ENCODE measurements at places on chromosomes 11 and 22.

- DNase-seq: no peak
Measured at GRCh38 chr11:33214767-33215166, 42.4 kb upstream of the HIPK3 start.

DNA sequence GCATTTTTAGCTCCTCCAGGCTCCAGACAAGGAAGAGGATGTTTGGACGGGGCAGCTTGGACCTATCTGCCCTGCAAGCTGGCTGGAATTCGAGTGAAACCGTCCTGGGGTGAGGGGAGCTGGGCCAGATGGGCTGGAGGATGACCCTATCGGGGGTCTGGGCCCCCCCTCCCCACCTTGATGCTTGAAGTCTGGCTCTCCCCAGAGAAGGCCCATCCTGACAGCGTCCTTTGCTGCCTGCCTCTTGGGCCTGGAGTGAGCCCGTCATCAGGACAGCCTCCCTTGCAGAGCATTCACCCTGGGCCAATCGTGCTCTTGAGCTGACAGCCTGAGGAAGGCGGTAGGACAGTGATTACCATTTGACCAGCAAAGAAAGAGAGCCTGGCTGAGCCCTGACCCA lies 5.3 kb upstream of the PDGFB start:
- DNase-seq: no peak

GRCh38 chr11:29129844-29130243 lies 887.0 kb downstream of the KCNA4 start:
- no peak for DNase-seq

DNA sequence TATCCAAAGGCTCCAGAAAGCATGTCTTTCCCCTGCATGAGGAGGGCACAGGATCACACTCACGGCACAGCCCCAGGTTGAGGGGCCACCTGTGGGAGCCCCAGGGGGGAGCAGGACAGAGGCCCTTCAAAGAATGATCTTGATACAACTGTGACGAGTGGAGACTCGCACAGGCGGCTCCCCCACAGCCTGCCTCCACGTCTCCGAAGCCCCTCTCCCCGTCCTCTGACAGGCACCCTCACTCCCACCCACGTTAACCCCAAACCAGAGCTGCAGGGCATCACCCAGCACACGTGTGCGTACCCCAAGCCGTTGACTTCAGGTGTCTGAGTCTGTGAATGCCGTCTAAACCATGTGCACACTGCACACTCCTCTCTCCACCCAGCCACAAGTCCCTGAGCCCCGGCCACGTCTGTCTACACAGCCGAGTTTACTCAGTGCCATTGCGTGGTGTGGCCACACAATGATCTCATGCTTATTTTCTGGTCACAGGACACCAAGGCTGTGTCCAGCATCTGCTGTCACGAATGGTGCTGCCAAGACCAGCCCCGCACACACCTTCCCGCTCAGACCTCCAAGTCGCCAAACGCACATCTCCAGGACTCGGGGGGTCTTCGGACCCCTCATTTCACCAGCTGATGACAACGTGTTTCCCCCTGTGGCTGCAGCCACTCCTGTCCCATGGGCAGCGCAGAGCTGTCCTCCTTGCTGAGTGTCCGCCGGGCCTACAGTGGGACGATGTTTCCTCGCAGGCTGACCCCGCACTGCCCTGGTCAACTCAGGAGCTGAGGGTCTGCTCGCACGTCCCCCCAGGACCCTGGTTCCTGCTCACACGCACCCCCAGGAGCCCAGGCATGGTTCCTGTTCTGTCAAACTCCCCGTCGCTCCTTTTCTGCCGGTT lies 251.2 kb downstream of the BRD1 start:
- DNase-seq: no peak

DNA sequence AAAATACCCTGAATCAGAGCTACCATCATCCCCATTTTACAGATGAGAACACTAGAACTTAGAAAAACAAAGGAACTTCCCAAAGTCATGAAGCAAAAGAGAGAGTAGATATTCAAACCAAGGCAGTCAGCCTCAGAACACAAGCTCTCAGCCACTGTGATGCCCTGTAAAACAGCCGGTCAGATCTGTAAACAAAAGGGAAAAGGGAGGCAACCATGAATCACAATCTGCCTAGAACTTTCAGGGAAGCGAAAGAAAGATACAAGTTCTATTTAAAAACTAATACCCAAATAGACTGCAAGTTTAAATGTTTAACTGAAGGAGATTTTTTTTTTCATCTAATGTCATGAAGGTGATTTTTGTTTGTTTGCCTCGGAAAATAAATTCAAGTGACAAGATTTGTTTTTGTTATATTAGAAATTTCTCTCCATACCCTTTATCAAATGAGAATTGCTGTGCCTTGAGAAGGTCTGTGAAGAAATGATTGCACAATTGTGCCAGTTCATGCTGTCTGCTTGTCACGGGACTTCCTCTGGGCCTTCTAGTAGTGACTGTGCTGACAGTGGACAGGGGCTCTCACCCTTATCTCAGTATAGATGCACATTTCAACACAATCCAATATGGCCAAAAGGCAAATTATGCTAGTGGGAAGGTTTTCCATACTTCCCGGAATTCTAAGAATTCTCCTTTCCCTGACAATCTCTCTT lies 11.7 kb downstream of the SAA1 start:
- no peak for DNase-seq

GRCh38 chr22:48297296-48297695 lies 1530.4 kb downstream of the BRD1 start:
- no peak for DNase-seq

GRCh38 chr22:32926600-32926999 lies 125.1 kb downstream of the TIMP3 start:
- DNase-seq: no peak

- DNase-seq: no peak
Measured at GRCh38 chr11:72730243-72730642, 22.0 kb downstream of the ARAP1 start.

- no peak for DNase-seq
Measured at GRCh38 chr11:64320556-64320955, 2.6 kb downstream of the PRDX5 start.

GRCh38 chr22:29167032-29167911 lies 38.4 kb upstream of the EMID1 start:
- no peak for DNase-seq

GRCh38 chr22:31337178-31337577 lies 9.0 kb downstream of the PATZ1 start:
- no peak for DNase-seq

DNA sequence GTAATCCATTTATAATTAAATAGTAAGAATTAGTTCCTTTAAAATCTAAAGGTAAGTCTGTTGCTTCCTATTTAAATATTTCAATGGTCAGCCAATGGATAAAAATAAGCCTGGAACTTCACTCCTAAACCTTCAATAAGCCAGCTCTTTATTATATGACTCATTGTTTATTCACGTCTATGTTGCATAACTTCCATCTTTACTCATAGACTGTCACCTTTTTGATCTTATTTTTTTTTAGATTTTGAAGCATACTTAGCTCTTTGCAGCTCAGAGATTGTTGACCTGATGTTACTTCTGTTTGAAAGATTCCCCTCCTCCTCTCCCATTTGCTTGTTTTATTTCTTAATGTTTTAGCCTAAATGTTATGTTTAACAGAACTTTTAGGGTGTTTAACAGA lies 1571.2 kb upstream of the RAG2 start:
- no peak for DNase-seq

DNA sequence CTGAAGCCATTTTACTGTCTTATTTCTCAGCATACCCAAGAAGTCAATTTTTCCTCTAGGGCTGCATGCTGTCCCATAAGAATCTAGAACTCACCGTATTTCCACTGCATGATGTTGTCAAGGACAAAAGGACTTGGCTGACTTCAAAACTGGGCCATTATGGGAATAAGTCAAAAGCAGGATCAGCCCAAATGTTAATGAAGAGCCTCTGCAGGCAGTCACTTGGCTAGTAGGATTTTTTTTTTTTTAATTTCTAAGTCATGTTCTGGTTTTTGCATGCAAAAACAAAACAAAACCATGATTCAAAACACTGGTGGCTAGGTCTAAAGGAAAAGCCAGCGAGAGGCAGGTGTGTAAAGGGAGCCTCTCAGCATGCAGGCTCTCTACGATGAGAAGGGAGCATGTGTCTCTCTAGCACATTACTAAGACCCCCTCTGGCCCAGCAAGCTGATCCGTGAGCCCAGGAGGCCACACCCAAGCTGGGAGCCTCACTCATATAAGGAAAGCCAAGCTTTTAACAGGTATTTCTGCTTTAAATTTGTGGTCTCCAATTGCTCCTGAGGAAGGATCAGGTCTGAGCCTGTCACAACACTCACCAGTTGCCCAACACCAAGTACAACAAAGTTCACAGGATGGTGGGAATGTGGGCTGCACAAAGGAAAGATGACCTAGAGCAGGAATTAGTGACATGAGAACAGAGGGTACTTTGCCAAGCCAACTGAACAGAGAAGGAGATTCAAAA lies 21.4 kb upstream of the STK33 start:
- no peak for DNase-seq

DNA sequence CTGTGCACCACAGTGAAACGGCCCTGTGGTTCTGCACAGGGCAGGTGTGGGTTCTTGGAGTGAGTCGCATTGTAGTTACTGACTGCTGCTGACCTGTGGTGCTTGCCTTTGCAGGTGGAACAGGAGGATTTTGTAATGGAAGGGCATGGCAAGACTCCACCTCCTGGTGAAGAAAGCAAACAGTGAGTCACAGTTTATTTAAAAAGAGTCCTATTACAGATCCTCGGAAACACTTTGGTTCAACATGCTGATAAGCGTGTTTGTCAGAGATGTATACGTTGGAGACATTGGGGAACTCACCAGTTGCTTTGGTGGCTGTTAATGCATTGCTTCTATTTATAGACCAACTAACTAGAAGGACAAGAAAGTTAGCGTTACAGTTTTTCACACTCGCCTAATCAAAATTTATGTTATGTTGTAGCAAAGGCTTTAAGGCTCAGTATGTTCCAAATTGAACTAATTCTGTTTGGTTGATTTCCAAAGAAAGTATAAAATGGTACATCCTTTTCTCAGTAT lies 21.7 kb upstream of the TNRC6B start:
- peak; percentile 61 for DNase-seq

DNA sequence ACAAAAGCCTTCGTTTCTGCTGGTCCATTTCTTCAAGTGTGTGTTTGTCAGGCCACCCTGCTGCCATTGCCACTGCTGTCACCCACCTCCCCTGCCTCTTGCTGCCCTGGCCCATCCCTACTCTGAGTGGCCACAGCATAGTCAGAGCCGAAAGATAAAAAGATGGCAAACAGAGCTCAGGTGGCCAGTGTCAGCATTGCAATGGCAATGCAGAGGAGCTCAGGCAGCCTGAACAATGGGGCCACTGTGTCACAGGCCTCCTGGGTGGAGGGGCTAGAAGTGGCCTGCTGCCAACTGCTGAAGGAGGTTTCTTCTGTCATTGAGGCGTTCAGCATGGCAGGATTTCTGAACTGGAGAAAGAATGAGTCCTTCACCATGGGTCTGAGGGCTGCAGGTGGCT lies 137.1 kb downstream of the CSNK2A3 start:
- no peak for DNase-seq

DNA sequence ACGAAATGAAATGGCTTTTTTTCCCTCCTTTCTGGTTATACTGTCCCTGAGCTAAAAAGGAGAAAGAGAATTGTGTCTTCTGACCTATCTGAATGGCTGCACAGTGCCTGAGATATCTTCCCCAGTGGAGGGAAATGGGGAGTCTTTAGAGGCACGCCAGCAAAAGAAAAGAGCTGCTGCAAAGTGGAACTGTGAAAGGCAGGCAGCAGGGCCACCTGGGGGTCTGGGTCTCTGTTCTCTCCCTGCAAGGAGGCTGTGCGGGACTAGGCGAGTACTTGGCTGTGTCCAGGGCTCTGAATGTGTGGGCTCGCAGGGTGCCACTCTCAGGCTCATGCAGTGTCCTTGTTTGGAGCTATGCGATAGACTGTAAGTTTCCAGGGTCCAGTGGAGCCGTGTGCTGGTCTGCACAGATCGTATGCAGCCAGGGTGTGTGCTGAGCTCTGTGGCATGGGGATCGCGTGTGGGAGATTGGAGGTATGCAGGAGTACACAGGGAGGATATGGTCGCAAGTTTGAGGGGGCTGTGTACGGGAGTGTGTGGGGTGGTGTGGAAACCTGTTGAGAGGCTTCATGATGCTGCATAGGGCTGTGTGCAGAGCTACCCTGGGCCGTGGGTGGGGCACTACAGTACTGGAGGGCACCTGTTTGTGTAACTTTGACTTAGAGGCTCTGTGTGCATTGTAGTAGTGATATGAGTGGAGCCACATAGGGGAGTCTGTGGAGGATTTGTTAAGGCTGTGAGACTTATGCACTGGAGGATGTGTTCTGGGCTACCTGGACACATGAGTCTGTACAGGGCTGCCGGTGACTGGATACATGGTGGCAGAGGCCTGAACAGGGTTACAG lies 70.1 kb upstream of the OLFML1 start:
- DNase-seq: no peak

DNA sequence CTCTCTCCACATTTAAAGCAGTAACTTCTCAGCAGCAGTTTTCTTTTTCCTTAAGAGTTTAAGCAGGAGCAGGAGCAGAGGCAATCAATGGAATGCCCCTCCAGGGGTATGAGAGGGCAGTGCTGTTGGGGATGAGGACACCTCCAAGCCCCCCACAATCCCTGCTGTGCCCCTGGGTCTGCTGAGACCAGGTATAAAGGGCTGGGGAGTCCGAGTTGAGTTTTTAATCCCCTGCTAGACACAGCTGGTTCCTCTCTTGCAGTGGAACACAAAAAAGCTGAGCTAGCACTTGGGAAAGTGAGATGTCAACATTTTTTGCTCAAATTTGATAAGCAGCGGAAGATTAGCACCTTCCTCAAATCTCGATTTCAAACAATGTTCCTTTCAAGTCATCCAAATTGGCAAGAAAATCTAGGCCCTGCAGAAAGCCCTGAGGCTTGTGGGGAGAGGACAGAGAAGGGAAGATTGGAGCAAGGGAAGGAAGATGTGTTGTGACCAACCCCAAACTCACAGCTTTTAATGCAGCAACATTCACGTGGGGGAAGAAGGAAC lies 581.9 kb downstream of the SOX6 start:
- no peak for DNase-seq

GRCh38 chr11:30717009-30717408 lies 130.9 kb upstream of the MPPED2 start:
- no peak for DNase-seq

DNA sequence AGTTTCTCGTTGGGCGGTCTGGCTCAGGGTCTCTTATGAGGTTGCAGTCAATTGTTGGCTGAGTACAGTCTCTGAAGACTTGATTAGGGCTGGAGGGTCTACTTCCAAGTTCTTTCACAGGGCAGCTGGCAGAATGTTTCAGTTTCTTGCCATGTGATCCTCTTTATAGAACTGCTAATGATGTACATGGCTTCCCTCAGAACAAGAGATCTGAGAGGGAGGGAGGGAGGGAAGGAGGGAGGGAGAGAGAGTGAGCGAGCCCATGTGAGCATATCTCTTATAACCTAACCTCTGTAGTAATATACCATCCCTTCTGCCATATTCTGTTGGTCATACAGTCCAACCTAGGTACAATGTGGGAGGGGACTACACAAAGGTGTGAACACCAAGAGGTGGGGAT lies 2.7 kb upstream of the CCDC15 start:
- DNase-seq: no peak
